ENCODE measurements at places on chromosomes 2 and 18. TPM values are rescaled to one million over a fixed set of nuclear protein-coding genes. Genes with fewer than 3 reads are reported as not detected.

GRCh38 chr2:158616480-158617000 lies 159.8 kb downstream of the PKP4 start:
- no peak overlapping the region for H3K4me3 ChIP-seq
- no peaks in the 10 kb centered on the region for H3K27me3 ChIP-seq
- H3K4me1 ChIP-seq, result no peaks in the 10 kb centered on the region
- H3K36me3 ChIP-seq, result no peaks in the 10 kb centered on the region
- no peak overlapping the region for H3K27ac ChIP-seq
- no peak for DNase-seq

WDR75 gene
- total RNA-seq, result 19.0 TPM

- H3K4me1 ChIP-seq, result no peaks in the 10 kb centered on the region
- no peak overlapping the region for H3K27ac ChIP-seq
- DNase-seq, result no peak
These were observed 636.2 kb downstream of the NRXN1 start for GRCh38 chr2:50395605-50396297.

DNA sequence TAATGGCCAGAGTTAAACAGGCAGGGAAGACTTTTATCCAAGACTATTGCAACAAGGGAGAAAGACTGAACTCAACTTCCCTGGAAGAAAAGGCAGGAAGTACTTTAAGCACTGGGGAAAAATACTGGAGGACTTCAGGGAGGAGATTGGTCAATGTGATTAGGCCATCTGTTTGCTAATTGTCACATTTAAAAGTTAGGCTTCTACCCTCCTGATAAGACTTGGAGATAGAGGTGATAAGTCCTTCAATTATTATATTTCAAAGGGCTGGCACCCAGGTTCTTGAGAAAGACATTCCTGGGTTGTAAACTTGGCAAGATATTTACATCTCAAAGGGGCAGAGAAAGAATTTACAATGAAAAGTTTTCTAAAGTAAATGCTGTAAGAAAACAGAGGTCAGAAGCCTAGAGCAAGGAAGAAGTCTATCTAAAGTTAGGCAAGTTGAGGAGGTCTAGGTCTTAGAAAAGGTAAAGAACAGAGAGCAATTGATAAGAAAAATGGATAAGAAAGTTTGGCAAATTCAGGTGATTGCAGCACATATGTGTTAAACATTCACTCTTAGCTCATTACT lies 48.4 kb downstream of the DTNA start:
- no peak overlapping the region for H3K27ac ChIP-seq
- no peak overlapping the region for H3K4me3 ChIP-seq
- no peak for DNase-seq
- H3K36me3 ChIP-seq, result no peaks in the 10 kb centered on the region

GRCh38 chr2:133166031-133166430 lies 402.2 kb downstream of the NCKAP5 start:
- H3K36me3 ChIP-seq, result no peaks in the 10 kb centered on the region
- no peak overlapping the region for H3K4me3 ChIP-seq
- no peak for DNase-seq
- no peaks in the 10 kb centered on the region for H3K4me1 ChIP-seq
- no peak overlapping the region for H3K27ac ChIP-seq

GRCh38 chr2:174738841-174739240 lies 25.4 kb downstream of the CHRNA1 start:
- no peak overlapping the region for H3K4me3 ChIP-seq
- H3K27ac ChIP-seq, result no peak overlapping the region
- no peaks in the 10 kb centered on the region for H3K36me3 ChIP-seq
- H3K4me1 ChIP-seq, result no peaks in the 10 kb centered on the region

- no peak for DNase-seq
- no peak overlapping the region for H3K27ac ChIP-seq
- no peaks in the 10 kb centered on the region for H3K36me3 ChIP-seq
- no peaks in the 10 kb centered on the region for H3K27me3 ChIP-seq
- no peak overlapping the region for H3K4me3 ChIP-seq
- H3K4me1 ChIP-seq, result no peaks in the 10 kb centered on the region
These were observed 411.0 kb downstream of the DCC start for GRCh38 chr18:52750995-52751394.

GRCh38 chr2:233209533-233210171 lies 41.8 kb upstream of the ATG16L1 start:
- no peak overlapping the region for H3K4me3 ChIP-seq
- peaks cover 4% of the 10 kb centered on the region for H3K4me1 ChIP-seq
- no peak for DNase-seq
- H3K27ac ChIP-seq, result no peak overlapping the region
- H3K36me3 ChIP-seq, result no peaks in the 10 kb centered on the region
- H3K27me3 ChIP-seq, result no peaks in the 10 kb centered on the region

IL18RAP gene
- 0.69 TPM for total RNA-seq

- no peaks in the 10 kb centered on the region for H3K36me3 ChIP-seq
- no peak for DNase-seq
- no peak overlapping the region for H3K27ac ChIP-seq
- no peak overlapping the region for H3K4me3 ChIP-seq
These were observed 361.9 kb downstream of the CYRIA start for GRCh38 chr2:16303761-16304160.

GRCh38 chr2:72040629-72041571 lies 106.8 kb downstream of the CYP26B1 start:
- H3K36me3 ChIP-seq, result no peaks in the 10 kb centered on the region
- H3K4me3 ChIP-seq, result no peak overlapping the region
- no peak overlapping the region for H3K27ac ChIP-seq
- no peak for DNase-seq
- H3K27me3 ChIP-seq, result no peaks in the 10 kb centered on the region

SCN9A gene
- total RNA-seq, result 12.0 TPM

- no peaks in the 10 kb centered on the region for H3K27me3 ChIP-seq
- no peak for DNase-seq
- H3K27ac ChIP-seq, result no peak overlapping the region
- no peaks in the 10 kb centered on the region for H3K36me3 ChIP-seq
These were observed 97.1 kb downstream of the AQP4 start for GRCh38 chr18:26768385-26768784.

GRCh38 chr18:57776767-57777166 lies 26.3 kb downstream of the ATP8B1 start:
- peaks cover 37% of the 10 kb centered on the region for H3K4me1 ChIP-seq
- no peaks in the 10 kb centered on the region for H3K36me3 ChIP-seq
- DNase-seq, result no peak
- peak overlapping the region; percentile 11 for H3K27ac ChIP-seq

FSHR gene
- total RNA-seq, result not detected

DNA sequence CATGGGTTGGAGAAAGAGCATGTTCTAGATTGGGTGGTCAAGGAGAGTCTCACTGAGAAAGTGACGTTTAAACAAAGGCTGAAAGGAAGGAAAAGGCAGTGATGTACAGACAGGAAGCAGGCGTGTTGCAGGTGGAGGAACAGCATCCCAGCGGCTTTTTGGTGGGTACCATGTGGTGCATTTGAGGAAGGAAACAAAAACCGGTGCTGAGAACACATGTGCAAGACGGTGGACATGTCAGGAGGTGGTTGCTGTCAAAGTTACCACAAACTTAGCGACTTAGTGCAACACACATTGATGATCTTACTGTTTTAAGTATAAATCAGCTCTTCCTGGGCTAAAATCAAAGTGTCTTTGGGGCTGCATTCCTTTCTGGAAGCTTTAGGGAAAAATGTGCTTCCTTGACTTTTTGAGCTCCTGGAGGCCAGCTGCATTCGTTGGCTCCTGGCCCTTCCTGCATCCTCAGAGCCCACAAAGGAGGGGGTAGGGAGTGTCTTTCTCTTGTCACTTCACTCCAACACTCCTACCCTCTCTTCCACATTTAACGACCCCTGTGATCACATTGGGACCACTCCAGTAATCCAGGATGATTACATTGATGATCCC lies 380.6 kb downstream of the FBXO15 start:
- H3K4me1 ChIP-seq, result no peaks in the 10 kb centered on the region
- no peak for DNase-seq
- no peak overlapping the region for H3K4me3 ChIP-seq
- H3K27ac ChIP-seq, result no peak overlapping the region
